Left ventricle myocardium inferior (tissue), 1 donor: ENCODE measurements at places on chromosomes 3 and 15. TPM values are rescaled to one million over a fixed set of nuclear protein-coding genes. Genes with fewer than 3 reads are reported as not detected.

The LTK gene
- total RNA-seq, result 1.2 TPM

The CCDC39 gene
- total RNA-seq, result not detected

The HHATL gene
- 552 TPM for total RNA-seq

The SKOR1 gene
- total RNA-seq, result 0.22 TPM

The ALDH1A3 gene
- 2.9 TPM for total RNA-seq

The RETNLB gene
- total RNA-seq, result not detected

The CP gene
- 6.2 TPM for total RNA-seq

The GRK7 gene
- not detected for total RNA-seq

The CIB2 gene
- 26.1 TPM for total RNA-seq

The KBTBD13 gene
- 5.2 TPM for total RNA-seq

The CPNE9 gene
- 0.16 TPM for total RNA-seq

The FHIT gene
- total RNA-seq, result 16.0 TPM

- H3K4me1 ChIP-seq, result no peaks in the 10 kb centered on the region
- H3K4me3 ChIP-seq, result no peak overlapping the region
- no peaks in the 10 kb centered on the region for H3K36me3 ChIP-seq
- H3K27me3 ChIP-seq, result peaks cover 12% of the 10 kb centered on the region
- no peak for DNase-seq
- H3K27ac ChIP-seq, result no peak overlapping the region
These were observed 85.5 kb upstream of the FAM3D start for GRCh38 chr3:58751882-58752567.

DNA sequence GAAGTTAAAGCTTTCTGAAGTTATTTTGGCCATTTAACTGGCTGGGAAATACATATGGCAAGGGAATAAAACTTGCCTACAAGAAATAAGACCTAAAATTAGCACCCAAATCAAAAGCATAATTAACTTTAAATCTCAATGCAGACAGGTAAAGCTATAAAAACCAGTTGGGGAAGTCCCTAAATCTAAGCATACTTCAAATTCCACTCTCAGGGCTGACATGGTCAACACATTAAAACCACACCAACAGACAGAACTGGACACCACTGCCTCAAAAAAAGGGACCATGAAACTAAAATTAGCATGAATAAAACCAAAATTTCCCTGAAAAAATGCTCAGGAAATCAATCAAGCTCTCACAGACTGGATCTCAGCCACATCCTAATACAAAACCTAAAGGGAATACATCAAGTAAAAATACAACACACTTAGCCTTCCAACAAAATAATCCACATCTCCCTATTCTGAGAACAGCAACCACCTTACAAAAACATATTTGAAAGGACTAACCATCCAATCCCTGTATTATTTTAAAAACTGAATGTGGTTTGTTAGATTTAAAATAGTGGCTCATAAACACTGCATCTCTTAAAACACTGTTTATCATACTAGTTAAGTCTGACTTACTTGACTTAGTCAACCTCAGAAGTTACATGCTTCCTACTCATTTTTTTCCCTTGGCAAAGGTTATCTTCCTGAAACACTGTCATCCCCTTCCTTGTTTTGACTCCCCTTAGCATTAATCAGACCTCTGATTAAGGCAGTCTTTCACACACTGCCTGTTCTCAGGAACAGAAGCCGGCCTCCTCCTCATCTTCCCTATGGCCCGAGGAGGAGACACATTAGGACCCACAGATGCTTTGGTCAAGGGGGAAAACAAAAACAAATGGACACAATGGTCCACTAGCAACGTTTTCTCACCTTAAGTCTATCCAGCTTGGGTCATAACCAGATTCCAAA lies 8.3 kb downstream of the TRA2B start:
- H3K27me3 ChIP-seq, result no peaks in the 10 kb centered on the region
- peak overlapping the region; percentile 98 for H3K4me3 ChIP-seq
- peaks cover 11% of the 10 kb centered on the region for H3K36me3 ChIP-seq
- no peak for DNase-seq
- peaks cover 99% of the 10 kb centered on the region for H3K4me1 ChIP-seq

- no peak for DNase-seq
- no peak overlapping the region for H3K27ac ChIP-seq
- peaks cover 13% of the 10 kb centered on the region for H3K4me1 ChIP-seq
- no peak overlapping the region for H3K4me3 ChIP-seq
These were observed 40.8 kb downstream of the NUP210 start for GRCh38 chr3:13379201-13379830.

DNA sequence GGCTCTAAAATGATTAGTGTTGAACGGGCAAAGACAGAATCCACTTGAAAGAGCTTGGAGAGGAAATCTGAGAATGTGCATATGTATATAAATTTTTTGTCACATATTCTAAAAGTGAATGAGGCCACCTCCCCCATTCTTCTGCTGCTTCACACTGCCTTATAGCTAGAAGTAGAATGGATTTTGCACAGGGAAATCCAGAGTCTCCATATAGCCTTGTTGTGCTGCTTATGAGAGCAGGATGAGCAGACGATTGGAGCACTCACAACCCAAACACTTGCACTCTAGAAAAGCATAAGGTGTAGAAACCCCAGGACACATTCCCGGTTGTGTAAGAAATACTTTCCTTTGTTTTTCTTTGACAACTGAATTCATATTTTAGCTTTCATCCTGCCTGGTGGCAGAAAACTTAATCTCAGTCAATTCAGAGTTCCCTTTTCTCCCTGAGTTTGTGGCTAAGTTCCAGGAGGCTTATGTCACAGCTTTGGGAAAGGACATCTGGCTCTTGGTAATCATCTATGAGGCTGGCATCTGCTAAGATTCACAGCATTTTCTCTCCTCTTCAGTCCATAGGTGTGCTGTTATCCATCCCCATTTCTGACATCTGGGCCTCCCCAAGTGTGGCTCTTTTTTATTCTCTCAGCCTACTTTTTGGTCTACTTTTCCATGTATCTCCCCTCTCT lies 188.4 kb upstream of the PFN2 start:
- no peaks in the 10 kb centered on the region for H3K36me3 ChIP-seq
- H3K27ac ChIP-seq, result no peak overlapping the region
- H3K27me3 ChIP-seq, result no peaks in the 10 kb centered on the region
- peaks cover 3% of the 10 kb centered on the region for H3K4me1 ChIP-seq
- DNase-seq, result no peak

DNA sequence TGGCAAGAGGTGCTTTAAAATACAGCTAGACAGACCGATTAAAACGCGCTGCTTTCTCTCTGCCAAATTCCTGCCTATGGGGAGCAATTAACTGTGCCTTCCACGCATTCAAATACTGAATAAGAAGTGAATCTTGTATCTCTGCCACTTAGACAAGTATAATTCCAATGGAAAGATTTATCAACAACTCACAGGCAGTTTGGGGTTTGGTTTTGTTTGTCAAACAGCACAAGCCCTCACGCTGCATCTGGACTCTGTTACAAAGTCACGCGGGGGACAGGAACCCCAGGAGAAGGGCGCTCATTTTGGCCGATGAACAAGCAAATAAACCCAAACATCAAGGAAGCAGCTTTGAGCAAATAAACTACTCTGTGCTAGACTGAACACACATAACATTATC lies 61.8 kb upstream of the TMCO5A start:
- H3K4me3 ChIP-seq, result no peak overlapping the region
- H3K27me3 ChIP-seq, result peaks cover 10% of the 10 kb centered on the region
- no peaks in the 10 kb centered on the region for H3K4me1 ChIP-seq
- H3K36me3 ChIP-seq, result no peaks in the 10 kb centered on the region

GRCh38 chr15:76501726-76502125 lies 165.2 kb downstream of the ISL2 start:
- no peak overlapping the region for H3K4me3 ChIP-seq
- no peak overlapping the region for H3K27ac ChIP-seq
- H3K4me1 ChIP-seq, result no peaks in the 10 kb centered on the region
- peaks cover 11% of the 10 kb centered on the region for H3K36me3 ChIP-seq
- no peak for DNase-seq
- H3K27me3 ChIP-seq, result no peaks in the 10 kb centered on the region

DNA sequence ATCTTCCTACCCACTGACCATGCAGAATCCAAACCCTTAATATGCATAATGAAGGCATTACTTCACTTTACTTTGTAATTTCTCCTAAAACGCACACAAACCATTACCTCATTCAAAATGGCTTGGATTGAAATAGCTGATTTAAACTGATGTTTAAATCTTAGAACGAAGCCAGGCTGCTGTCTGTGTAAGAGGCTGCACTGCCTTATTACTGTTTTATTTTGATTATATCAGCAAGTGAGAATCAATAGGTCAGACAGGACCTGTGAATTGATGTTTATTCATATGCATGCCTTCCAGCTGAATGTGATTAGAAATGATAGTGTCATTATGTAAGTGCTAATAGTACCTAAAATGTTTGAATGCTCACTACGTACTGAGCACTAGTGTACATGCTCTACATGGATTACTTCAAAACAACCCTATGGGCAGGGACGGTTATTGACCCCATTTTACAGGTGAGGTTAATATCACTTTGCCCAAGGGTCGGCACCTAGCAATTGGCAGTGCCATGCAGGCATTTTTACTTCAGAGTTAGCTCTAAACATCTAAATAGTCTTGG lies 314.2 kb upstream of the CBLB start:
- no peaks in the 10 kb centered on the region for H3K36me3 ChIP-seq
- no peak overlapping the region for H3K27ac ChIP-seq
- H3K27me3 ChIP-seq, result no peaks in the 10 kb centered on the region
- H3K4me3 ChIP-seq, result no peak overlapping the region

DNA sequence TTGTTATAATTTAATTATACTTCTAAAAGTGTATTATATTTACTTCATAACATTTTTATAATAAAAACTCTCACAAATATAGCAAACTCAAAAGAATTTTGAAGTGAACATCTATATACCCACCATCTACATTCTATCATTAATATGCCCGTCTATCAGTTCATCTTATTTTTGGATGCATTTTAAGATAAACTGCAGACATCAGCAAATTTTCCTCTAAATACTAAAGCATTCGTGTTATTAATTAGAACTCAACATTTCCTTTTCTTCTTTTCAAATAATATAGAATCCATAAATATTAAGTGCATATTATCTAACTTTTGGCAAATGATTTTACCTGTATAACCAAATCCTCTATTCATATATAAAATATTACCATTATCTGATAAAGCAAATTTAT lies 242.9 kb upstream of the BCHE start:
- H3K36me3 ChIP-seq, result no peaks in the 10 kb centered on the region
- H3K4me3 ChIP-seq, result no peak overlapping the region
- no peak for DNase-seq
- H3K4me1 ChIP-seq, result no peaks in the 10 kb centered on the region
- H3K27ac ChIP-seq, result no peak overlapping the region

GRCh38 chr3:62097121-62097520 lies 276.2 kb downstream of the FEZF2 start:
- peaks cover 70% of the 10 kb centered on the region for H3K4me1 ChIP-seq
- peak overlapping the region; percentile 89 for H3K27ac ChIP-seq
- no peak for DNase-seq
- H3K4me3 ChIP-seq, result peak overlapping the region; percentile 22

DNA sequence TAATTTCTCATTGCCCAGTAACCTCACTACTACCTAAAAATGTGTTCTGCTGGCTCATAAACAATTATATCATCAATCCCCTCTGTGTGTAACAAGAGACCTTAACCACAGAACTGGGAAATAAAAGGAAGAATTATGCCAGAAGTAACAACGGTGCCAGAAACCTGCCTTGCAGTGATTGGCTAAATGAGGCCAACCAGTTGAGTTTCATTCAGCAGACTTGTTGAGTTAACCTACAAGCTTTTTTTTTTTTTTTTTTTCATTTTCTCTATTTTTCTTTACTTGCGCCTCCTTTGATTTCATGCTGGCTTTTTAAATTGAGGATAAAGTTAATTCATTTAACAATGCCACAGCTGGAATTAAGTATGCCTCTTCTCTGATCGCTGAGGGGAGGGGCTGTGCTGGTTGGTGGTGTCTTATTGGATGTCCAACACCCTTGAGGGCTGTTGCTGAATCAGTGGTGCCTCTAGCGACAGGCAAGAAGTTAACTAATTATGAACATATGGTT lies 30.0 kb upstream of the GMNC start:
- no peak for DNase-seq
- H3K27ac ChIP-seq, result no peak overlapping the region
- H3K27me3 ChIP-seq, result peaks cover 10% of the 10 kb centered on the region
- H3K4me3 ChIP-seq, result no peak overlapping the region

DNA sequence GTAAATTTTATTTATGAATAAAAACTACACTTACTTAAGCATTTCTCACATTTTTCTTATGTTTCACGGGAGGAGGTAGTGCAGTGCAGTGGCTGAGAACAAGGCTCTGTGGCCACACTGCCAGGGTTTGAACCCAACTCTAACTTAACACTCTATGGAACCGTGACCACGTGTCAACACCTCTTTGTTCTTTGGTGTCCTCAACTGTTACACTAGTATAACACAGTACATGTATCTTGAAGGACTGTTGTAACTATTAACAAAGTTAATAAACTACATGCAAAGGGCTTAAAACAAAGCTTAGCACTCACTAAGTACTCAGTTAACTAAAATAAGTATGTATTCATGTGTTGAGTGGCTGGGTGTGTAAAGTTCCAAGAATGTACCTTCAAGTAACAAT lies 19.5 kb downstream of the CD47 start:
- DNase-seq, result no peak
- no peak overlapping the region for H3K4me3 ChIP-seq
- H3K36me3 ChIP-seq, result peaks cover 25% of the 10 kb centered on the region
- H3K4me1 ChIP-seq, result peaks cover 23% of the 10 kb centered on the region
- H3K27ac ChIP-seq, result no peak overlapping the region

- peak; percentile 63 for DNase-seq
- H3K27me3 ChIP-seq, result no peaks in the 10 kb centered on the region
- H3K4me1 ChIP-seq, result peaks cover 100% of the 10 kb centered on the region
- H3K36me3 ChIP-seq, result peaks cover 8% of the 10 kb centered on the region
- H3K27ac ChIP-seq, result peak overlapping the region; percentile 93
These were observed 12.6 kb downstream of the LIMD1 start for GRCh38 chr3:45606991-45607712.

- H3K27me3 ChIP-seq, result no peaks in the 10 kb centered on the region
- no peak for DNase-seq
- no peak overlapping the region for H3K4me3 ChIP-seq
These were observed 38.7 kb downstream of the HSPBAP1 start for GRCh38 chr3:122754929-122755328.

- H3K27ac ChIP-seq, result peak overlapping the region; percentile 64
- H3K4me3 ChIP-seq, result no peak overlapping the region
- peaks cover 17% of the 10 kb centered on the region for H3K4me1 ChIP-seq
- no peaks in the 10 kb centered on the region for H3K27me3 ChIP-seq
These were observed 23.6 kb upstream of the CLDN1 start for GRCh38 chr3:190345878-190346277.

- no peak overlapping the region for H3K4me3 ChIP-seq
- H3K27me3 ChIP-seq, result no peaks in the 10 kb centered on the region
- DNase-seq, result no peak
- H3K36me3 ChIP-seq, result no peaks in the 10 kb centered on the region
- no peaks in the 10 kb centered on the region for H3K4me1 ChIP-seq
- no peak overlapping the region for H3K27ac ChIP-seq
These were observed 54.0 kb downstream of the KCNAB1 start for GRCh38 chr3:156174229-156174847.
